ENCODE measurements at places on chromosomes 5 and 9. TPM values are rescaled to one million over a fixed set of nuclear protein-coding genes. Genes with fewer than 3 reads are reported as not detected.

GRCh38 chr5:35171078-35171477 lies 59.2 kb downstream of the PRLR start:
- no peak for DNase-seq

DNA sequence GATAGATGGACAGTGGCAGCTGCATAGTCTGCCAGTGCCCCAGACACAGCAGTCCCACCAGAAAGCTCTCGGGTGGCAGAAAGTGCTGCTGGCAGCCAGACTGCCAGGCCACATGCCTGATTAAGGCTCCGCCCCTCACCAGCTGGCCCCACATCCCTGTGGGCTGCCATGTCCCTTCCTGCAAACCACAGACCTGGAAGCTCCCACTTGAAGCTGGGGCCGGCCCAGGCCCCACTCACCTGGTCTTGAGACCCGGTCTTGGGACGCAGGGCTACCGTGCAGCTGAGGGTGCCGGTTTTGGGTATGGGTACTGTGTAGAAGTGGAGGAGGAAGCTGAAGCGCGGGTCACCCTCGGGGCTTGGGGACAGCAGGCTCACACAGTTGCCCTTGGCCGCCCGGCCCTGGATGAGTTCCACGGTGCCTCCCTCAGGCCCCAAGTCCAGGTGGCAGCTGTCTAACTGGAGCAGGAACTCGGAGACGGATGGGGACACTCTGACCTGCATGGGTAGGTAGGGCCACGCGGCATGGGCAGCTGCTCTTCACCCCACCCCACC lies 15.3 kb downstream of the FPGS start:
- no peak for DNase-seq

DNA sequence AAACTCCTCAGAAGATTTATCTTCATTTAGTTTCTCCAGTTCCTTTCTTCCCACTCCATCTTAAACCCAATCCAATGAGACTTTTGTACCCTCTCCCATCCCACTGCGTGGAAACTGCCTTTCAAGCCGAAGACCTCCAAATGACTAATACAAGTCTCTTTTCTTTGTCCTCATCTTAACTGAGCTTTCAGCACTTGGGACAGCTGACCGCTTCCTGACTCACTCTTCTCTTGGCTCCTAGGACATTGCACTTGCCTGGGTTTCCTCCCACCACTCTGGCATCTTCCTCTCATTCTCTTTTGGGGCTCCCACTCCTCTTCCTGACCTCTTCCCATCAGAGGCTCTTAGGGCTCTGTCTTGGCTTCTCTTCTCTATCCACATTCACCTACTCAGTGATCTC lies 243.7 kb downstream of the HSPA4 start:
- no peak for DNase-seq

DNA sequence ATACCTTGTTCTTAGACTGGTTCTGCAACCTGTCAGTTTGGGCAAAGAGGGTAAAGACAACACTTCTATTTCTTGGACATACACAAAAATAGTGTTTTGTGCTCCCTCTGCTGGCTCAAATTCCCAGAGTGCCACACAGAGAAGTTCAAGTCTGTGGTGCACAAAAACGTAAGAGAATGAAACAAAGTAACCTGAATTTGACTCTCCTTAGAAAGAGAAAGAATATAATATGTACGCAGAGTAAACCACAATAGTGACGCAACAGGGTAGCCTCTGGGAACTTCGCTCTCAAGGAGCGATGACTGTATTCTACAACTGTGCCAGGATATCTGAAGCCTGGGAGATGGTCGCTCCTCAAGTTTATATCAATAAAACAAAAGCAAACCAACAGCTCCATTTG lies 18.5 kb downstream of the DDX31 start:
- no peak for DNase-seq

GRCh38 chr5:15376803-15377202 lies 123.2 kb upstream of the FBXL7 start:
- DNase-seq = no peak

- DNase-seq = no peak
These were observed 568.2 kb upstream of the CDH18 start for GRCh38 chr5:20556115-20556763.

DNA sequence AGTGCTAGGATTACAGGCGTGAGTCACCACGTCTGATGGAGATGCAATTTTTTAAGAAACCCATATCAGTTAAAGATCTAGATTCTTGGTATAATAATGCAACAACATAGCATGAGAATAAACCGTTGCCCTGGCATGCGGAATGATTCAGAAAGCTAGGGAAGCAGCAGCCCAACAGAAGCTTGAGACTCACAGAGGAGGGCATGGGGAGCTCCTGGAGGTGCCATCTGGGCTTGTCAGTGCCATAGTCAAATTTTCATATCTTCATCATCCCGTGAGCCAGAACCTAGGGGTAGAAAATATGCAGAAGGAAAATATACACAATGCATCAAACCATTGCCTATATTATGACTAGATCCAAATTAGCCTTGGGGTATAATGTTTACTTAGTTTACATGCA lies 118.7 kb upstream of the ADAMTS16 start:
- no peak for DNase-seq

Gene IFNA13
- not detected for polyA plus RNA-seq

Gene FSD1L
- polyA plus RNA-seq = 0.81 TPM

Gene NCS1
- polyA plus RNA-seq = 54.4 TPM

Gene FCN2
- polyA plus RNA-seq = not detected
